ENCODE measurements at places on chromosomes 4 and X. TPM values are rescaled to one million over a fixed set of nuclear protein-coding genes. Genes with fewer than 3 reads are reported as not detected.

Gene PDE6B
- total RNA-seq = 2.5 TPM

Gene ANAPC4
- 21.0 TPM for total RNA-seq

Gene FRMD7
- total RNA-seq = not detected

Gene TCEAL2
- not detected for total RNA-seq

Gene ADH5
- total RNA-seq = 116 TPM

Gene FAT1
- total RNA-seq = 58.8 TPM

Gene XAGE2
- total RNA-seq = not detected

Gene SHROOM2
- 13.3 TPM for total RNA-seq

Gene RAB9B
- under 0.01 TPM for total RNA-seq

Gene TEX11
- total RNA-seq = not detected

Gene CSAG3
- not detected for total RNA-seq

Gene GYG2
- total RNA-seq = 5.9 TPM

Measured in bronchus fibroblast of lung (primary cell).